ENCODE measurements at places on chromosomes 4 and X. TPM values are rescaled to one million over a fixed set of nuclear protein-coding genes. Genes with fewer than 3 reads are reported as not detected.

DNA sequence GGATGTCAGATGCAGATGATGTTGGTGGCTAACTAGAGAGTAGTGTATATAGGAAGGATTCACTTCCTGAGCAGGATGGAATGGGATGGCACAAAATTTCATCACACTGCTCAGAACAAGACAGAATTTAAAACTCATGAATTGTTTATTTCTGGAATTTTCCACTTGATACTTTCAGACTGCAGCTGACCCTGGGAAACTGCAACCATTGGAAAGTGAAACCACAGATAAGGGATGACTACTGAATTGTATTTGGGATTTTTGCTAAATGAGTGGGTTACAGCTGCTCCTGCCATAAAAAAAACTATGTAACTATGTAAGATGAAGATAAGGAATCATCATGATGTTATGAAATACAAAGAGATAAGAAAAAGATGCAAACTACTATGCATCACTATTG is 51.4 kb downstream of the NPY5R start:
- no peak for DNase-seq

- DNase-seq = peak; percentile 37
Measured at GRCh38 chrX:37371578-37371991, 22.4 kb downstream of the PRRG1 start.

GRCh38 chr4:159077702-159078495 is 25.0 kb upstream of the RAPGEF2 start:
- DNase-seq = no peak

The KLHL13 gene
- total RNA-seq = 3.0 TPM

Data from psoas muscle (tissue), 8 donors.